Muscle of arm (tissue), 14 donors: ENCODE measurements at places on chromosomes 13 and 19.

- DNase-seq: no peak
Measured at GRCh38 chr13:29106651-29107050, 286.5 kb downstream of the MTUS2 start.

GRCh38 chr13:40994581-40995230 is 24.4 kb downstream of the ELF1 start:
- DNase-seq: no peak

DNA sequence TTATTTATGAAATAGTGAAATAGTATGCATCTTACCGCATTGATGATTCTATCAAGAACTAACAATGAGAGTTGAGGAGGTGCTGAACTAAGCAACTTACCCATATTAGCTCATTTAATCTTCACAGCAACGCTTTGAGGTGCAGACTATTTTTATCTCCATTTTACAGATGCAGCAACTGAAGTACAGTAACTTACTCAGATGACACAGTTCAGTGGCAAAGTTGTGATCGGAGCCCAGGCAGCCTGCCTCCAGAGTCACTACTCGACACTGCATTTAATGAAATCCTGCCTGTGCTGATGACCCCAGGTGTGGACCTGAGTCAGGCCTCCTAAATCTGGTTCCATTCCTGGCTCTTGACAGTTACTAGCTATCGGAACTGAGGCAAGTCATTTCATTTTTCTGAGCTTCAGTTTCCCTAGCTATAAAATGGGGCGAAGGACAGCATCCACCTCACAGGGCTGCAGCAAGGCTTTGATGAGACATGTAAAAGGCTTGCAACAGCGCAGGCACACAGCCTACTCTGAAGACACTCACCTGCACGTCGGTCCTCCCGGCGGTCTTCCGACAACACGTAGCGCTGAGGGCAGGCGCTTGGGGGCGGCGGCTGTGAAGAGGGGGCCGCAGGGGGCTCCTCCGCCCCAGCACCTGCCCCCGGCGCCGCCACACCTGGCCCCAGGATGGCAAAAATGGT is 1.5 kb downstream of the MYPOP start:
- no peak for DNase-seq

DNA sequence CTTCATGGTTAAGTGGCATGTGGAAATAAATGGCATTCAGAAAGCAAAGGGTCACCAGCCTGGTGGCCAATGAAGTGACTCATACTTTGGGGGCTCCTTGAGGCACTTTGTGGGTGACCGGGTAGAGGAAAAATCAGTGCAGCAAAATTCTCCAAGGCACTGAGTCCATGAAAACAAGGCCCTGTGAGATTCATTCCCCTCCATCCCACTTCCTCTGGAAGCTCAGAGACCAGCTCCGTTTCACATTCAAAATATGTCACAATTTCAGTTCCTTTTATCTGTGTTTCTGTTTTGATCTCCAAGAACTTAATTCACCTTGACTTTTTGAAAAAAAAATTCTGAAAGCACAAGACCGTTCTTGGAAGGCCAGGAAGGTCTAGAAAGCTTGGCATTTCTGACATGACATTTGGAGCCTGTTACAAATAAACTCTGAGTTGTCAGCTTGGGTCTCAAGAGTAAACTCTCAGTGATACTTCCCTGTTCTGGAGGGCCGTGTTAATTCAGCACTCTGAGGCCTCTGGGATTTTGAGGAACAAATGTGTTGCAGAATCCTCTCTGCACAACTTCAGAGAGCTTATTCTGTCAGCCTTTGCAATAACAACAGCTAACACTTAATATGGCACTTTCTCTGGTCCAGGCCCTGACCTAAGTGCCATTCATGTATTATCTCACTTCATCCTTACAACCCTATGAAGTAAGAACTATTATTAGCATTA is 6.8 kb downstream of the CYSLTR2 start:
- DNase-seq: no peak

- no peak for DNase-seq
Measured at GRCh38 chr19:29378543-29379080, 147.2 kb upstream of the VSTM2B start.

DNA sequence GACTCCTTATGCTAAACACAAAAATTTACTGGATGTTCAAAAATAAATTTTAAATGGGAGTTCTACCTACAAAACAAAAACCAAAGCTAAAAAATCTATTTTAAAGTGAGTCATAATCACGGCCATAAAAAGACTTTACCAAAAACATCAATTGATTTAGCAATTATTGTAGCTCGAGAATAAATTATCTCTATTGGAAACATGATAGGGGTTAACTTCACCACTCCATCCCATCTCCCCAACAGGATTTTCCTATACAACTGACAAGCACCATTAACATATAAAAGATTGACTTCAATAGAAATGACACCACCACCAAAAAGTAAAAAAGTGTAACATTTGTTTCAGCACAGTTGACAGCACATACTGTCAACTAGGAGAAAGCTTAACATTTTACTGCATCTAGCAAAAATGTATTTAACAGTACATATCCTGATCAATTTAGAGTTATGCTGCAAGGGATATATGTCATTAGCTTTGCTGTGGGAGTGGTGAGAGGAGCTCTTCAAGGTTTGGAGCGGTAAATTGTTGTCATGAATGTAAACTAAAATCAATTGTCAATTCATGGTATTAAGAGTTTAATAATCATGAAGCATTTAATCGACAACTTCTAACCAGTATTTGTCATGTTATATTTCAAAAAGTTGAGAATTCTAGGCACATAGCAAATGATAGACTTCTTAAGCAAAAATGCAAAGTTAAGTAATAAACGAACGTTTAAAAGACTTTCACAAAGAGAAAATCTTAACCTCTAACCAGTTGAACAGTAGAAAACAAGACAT is 3.8 kb downstream of the UBL3 start:
- no peak for DNase-seq

- no peak for DNase-seq
Measured at GRCh38 chr13:95250961-95251360, 50.3 kb downstream of the ABCC4 start.
